ENCODE measurements at places on chromosomes 4 and X. TPM values are rescaled to one million over a fixed set of nuclear protein-coding genes. Genes with fewer than 3 reads are reported as not detected.

CXorf49 gene
- not detected for total RNA-seq

UGT2B11 gene
- not detected for total RNA-seq

MEPE gene
- not detected for total RNA-seq

GSX2 gene
- total RNA-seq, result not detected

PAGE2B gene
- total RNA-seq, result 0.28 TPM

LGI2 gene
- total RNA-seq, result not detected

SPARCL1 gene
- under 0.01 TPM for total RNA-seq

P2RY4 gene
- total RNA-seq, result 0.18 TPM

CPLX1 gene
- not detected for total RNA-seq

SOD3 gene
- 12.2 TPM for total RNA-seq

PF4V1 gene
- 51.0 TPM for total RNA-seq

RS1 gene
- not detected for total RNA-seq

LUZP4 gene
- not detected for total RNA-seq

H2BW2 gene
- not detected for total RNA-seq

ZNF157 gene
- not detected for total RNA-seq

GLOD5 gene
- not detected for total RNA-seq

GPC3 gene
- 1.9 TPM for total RNA-seq

ADH1B gene
- total RNA-seq, result 81.4 TPM

XKRX gene
- under 0.01 TPM for total RNA-seq

IL13RA1 gene
- total RNA-seq, result 56.0 TPM

GYG2 gene
- total RNA-seq, result 11.4 TPM

NXF2 gene
- not detected for total RNA-seq

ALG13 gene
- total RNA-seq, result 35.4 TPM

ADH5 gene
- 293 TPM for total RNA-seq

BEND4 gene
- total RNA-seq, result 0.09 TPM

TSPAN7 gene
- not detected for total RNA-seq

DIPK2B gene
- total RNA-seq, result not detected

GLRB gene
- 10.2 TPM for total RNA-seq

SCD5 gene
- total RNA-seq, result 12.9 TPM

GPC4 gene
- 0.83 TPM for total RNA-seq

NLGN4X gene
- 0.55 TPM for total RNA-seq

TECRL gene
- total RNA-seq, result not detected

TCEAL7 gene
- 37.3 TPM for total RNA-seq

VSIG4 gene
- not detected for total RNA-seq

CT45A3 gene
- not detected for total RNA-seq

IL1RAPL1 gene
- total RNA-seq, result 0.46 TPM

WWC2 gene
- total RNA-seq, result 26.3 TPM

SLC6A8 gene
- 9.8 TPM for total RNA-seq

CTAG1A gene
- not detected for total RNA-seq

PRRG3 gene
- total RNA-seq, result not detected

EDNRA gene
- total RNA-seq, result 8.0 TPM

GAGE13 gene
- not detected for total RNA-seq

WDFY3 gene
- total RNA-seq, result 43.0 TPM

WDR13 gene
- total RNA-seq, result 171 TPM
